ENCODE measurements at places on chromosomes 5 and 9.

DNA sequence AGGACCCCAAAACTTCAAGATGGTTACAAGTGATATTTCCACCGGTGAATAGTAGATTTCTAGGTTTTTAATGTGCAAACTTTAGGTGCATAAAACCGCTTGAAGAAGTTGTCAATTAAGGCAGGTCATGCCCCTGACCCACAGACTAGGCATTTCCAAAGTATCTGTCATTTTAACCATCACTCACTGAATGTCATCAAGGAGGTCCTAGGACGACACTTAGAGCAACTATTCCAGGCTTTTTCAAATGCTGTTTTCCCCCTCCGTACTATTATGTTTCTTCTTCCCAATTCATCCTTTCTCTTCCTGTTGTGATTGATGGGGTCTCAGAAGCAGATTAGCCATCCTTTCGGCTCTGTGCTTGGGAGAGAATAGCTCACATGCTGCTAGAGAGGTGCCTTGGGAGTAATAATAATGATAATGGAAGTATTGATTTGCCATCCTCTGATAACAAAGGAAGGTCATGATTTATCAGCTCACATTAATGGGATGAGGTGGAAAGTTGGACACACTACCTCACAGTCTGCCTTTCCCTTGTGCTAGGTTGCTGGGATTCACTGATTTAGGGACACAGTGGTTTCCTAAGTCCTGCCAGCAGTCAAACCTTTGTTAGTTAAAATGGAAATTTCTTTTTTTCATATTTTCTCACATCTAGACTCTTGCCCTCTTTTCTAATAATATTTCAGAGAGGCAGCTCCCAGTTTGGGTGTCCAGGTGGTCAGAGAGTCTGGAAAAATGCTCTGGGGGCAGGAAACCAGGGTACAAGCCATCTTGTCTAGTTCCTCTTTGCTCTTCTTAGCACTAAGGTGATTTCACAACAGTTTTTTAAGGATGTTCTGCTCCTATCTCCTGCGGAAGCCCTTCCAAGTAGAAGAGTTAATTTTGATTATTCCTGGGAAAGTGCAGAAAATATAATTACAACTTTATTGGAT, 67.0 kb downstream of the PTTG1 start:
- H3K4me3 ChIP-seq, result no peak overlapping the region
- DNase-seq, result no peak
- no peaks in the 10 kb centered on the region for H3K27me3 ChIP-seq
- no peaks in the 10 kb centered on the region for H3K36me3 ChIP-seq
- no peak overlapping the region for H3K27ac ChIP-seq

DNA sequence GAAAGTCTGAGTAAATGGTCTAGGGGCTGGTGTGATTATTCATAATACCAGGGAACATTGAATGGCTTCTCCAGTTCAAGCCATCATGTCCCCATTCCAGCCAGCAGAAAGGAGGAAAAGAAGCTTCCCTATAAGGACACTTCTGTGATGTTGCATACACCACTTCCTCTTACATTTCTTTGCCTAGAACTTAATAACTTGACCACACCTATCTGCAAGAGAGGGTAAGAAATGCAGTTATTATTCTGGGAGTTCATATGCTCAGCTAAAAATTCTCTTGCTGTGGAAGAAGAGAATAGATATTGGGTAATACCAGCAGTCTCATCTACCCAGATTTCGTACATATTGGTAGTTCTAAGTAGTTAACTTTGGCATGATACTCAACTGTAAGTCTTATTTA, 166.1 kb downstream of the SLC28A3 start:
- H3K27me3 ChIP-seq, result no peaks in the 10 kb centered on the region
- H3K36me3 ChIP-seq, result no peaks in the 10 kb centered on the region
- no peak overlapping the region for H3K4me3 ChIP-seq
- no peak for DNase-seq
- no peaks in the 10 kb centered on the region for H3K4me1 ChIP-seq
- H3K27ac ChIP-seq, result no peak overlapping the region

- peaks cover 2% of the 10 kb centered on the region for H3K36me3 ChIP-seq
- no peak for DNase-seq
- no peaks in the 10 kb centered on the region for H3K4me1 ChIP-seq
- no peak overlapping the region for H3K27ac ChIP-seq
- no peaks in the 10 kb centered on the region for H3K27me3 ChIP-seq
Observed at GRCh38 chr5:45507178-45507577, 189.0 kb downstream of the HCN1 start.

DNA sequence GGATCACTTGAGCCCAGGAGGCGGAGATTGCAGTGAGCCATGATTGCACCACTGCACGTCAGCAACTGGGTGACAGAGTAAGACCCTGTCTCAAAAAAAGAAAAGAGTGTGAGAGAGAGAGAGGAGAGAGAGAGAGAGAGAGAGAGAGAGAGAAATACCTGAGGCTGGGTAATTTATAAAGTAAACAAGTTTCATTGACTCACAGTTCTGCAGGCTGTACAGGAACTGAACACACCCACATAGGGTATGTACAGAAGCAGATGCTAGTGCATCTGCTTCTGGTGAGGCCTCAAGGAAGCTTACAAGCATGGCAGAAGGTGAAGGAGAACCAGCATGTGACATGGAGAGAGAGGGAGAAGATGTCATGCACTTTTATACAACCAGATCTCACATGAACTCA, 46.4 kb upstream of the CHD1 start:
- DNase-seq, result no peak
- H3K4me3 ChIP-seq, result no peak overlapping the region
- H3K27me3 ChIP-seq, result no peaks in the 10 kb centered on the region
- H3K27ac ChIP-seq, result no peak overlapping the region

DNA sequence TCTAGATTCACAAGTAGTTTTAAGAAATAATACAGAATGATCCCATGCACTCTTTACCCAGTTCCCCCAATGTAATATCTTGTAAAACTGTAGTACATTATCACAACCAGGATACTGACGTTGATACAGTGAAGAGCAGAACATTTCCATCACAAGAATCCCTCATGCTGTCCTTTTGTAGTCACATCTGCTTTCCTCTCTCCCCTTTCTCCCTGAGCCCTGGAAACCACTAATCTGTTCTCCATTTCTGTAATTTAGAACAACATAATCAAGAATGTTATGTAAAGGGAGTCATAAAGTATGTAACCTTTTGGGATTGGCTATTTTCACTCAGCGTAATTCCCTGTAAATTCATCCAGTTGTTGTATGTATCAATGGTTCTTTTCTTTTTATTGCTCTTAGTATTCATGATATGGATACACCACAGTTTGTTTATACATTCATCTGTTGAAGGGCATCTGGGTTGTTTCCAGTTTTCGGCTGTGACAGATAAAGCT, 61.1 kb downstream of the ERCC6L2 start:
- H3K27ac ChIP-seq, result no peak overlapping the region
- H3K4me3 ChIP-seq, result no peak overlapping the region
- H3K36me3 ChIP-seq, result peaks cover 14% of the 10 kb centered on the region
- DNase-seq, result no peak

- H3K27me3 ChIP-seq, result peaks cover 28% of the 10 kb centered on the region
- no peak for DNase-seq
- peaks cover 17% of the 10 kb centered on the region for H3K36me3 ChIP-seq
- no peak overlapping the region for H3K4me3 ChIP-seq
- H3K4me1 ChIP-seq, result no peaks in the 10 kb centered on the region
Observed at GRCh38 chr5:150945486-150945885, 40.7 kb upstream of the ZNF300 start.

DNA sequence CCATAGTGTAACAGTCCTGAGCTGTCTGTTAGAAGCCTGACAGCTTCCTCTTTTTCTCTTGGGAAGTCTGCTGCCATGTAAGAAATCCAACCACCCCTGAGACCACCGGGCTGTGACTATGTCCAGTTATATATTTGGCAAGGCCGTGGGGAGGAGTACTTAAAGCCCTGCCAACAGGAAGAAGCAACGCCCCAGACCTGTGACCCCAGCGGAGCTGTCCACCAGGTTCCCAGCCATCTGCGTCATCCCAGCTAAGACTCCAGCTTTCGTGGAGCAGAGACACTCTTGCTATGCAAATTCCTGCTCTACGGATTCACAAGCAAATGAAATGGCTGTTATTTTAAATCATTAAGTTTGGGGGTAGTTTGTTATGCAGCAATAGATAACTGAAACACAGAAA, 417.3 kb downstream of the TLE4 start:
- H3K27me3 ChIP-seq, result no peaks in the 10 kb centered on the region
- no peak for DNase-seq
- no peaks in the 10 kb centered on the region for H3K36me3 ChIP-seq
- no peak overlapping the region for H3K27ac ChIP-seq

DNA sequence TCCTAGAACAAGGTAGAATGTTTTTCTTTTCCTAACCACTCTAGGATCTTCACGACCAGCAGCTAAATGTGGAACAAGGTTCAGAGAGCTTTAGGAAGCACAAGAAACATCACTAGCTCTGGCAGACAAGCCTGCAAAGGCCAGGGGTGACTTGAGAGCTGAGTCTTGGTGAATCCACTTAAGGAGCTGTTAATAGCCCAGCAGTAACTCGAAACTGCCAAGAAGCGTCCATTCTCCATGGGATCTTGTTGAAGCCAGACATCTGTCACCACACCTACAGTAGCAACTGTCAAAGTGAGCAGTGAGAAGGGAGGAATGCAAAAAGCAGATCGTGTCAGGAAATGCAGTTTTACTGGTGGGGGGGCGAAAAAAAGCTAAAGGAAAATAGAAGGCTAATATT, 87.2 kb downstream of the ATPSCKMT start:
- no peak overlapping the region for H3K4me3 ChIP-seq
- H3K27me3 ChIP-seq, result peaks cover 13% of the 10 kb centered on the region
- H3K36me3 ChIP-seq, result peaks cover 3% of the 10 kb centered on the region
- H3K27ac ChIP-seq, result no peak overlapping the region
- no peaks in the 10 kb centered on the region for H3K4me1 ChIP-seq

- no peaks in the 10 kb centered on the region for H3K36me3 ChIP-seq
- DNase-seq, result no peak
- H3K4me3 ChIP-seq, result no peak overlapping the region
- no peaks in the 10 kb centered on the region for H3K4me1 ChIP-seq
- no peak overlapping the region for H3K27ac ChIP-seq
- peaks cover 14% of the 10 kb centered on the region for H3K27me3 ChIP-seq
Observed at GRCh38 chr9:88733651-88734421, 198.9 kb downstream of the NXNL2 start.

GRCh38 chr5:168114444-168115017, 176.9 kb upstream of the WWC1 start:
- no peaks in the 10 kb centered on the region for H3K36me3 ChIP-seq
- no peaks in the 10 kb centered on the region for H3K4me1 ChIP-seq
- DNase-seq, result peak; percentile 22
- H3K4me3 ChIP-seq, result no peak overlapping the region
- H3K27ac ChIP-seq, result no peak overlapping the region
- peaks cover 18% of the 10 kb centered on the region for H3K27me3 ChIP-seq

- no peaks in the 10 kb centered on the region for H3K36me3 ChIP-seq
- DNase-seq, result no peak
- H3K4me1 ChIP-seq, result peaks cover 67% of the 10 kb centered on the region
- H3K4me3 ChIP-seq, result peak overlapping the region; percentile 82
- no peaks in the 10 kb centered on the region for H3K27me3 ChIP-seq
Observed at GRCh38 chr9:4792054-4792571, 631 bp upstream of the RCL1 start.

GRCh38 chr9:20558566-20559016, 63.7 kb downstream of the MLLT3 start:
- peak overlapping the region; percentile 52 for H3K4me3 ChIP-seq
- no peaks in the 10 kb centered on the region for H3K27me3 ChIP-seq
- H3K36me3 ChIP-seq, result no peaks in the 10 kb centered on the region
- H3K4me1 ChIP-seq, result peaks cover 89% of the 10 kb centered on the region
- peak overlapping the region; percentile 88 for H3K27ac ChIP-seq
- DNase-seq, result peak; percentile 53

- no peak overlapping the region for H3K4me3 ChIP-seq
- peak overlapping the region; percentile 26 for H3K27ac ChIP-seq
- H3K27me3 ChIP-seq, result no peaks in the 10 kb centered on the region
- H3K36me3 ChIP-seq, result no peaks in the 10 kb centered on the region
- no peaks in the 10 kb centered on the region for H3K4me1 ChIP-seq
Observed at GRCh38 chr9:112726428-112726827, 8.5 kb upstream of the INIP start.

GRCh38 chr5:154086146-154086545, 47.4 kb downstream of the MFAP3 start:
- DNase-seq, result no peak
- H3K4me1 ChIP-seq, result no peaks in the 10 kb centered on the region
- H3K27me3 ChIP-seq, result no peaks in the 10 kb centered on the region
- H3K4me3 ChIP-seq, result no peak overlapping the region

- peak overlapping the region; percentile 45 for H3K27ac ChIP-seq
- H3K4me3 ChIP-seq, result no peak overlapping the region
- no peaks in the 10 kb centered on the region for H3K36me3 ChIP-seq
- peaks cover 47% of the 10 kb centered on the region for H3K4me1 ChIP-seq
Observed at GRCh38 chr5:156892223-156892622, 42.1 kb downstream of the PPP1R2B start.

- peaks cover 11% of the 10 kb centered on the region for H3K36me3 ChIP-seq
- no peaks in the 10 kb centered on the region for H3K27me3 ChIP-seq
- H3K27ac ChIP-seq, result no peak overlapping the region
- H3K4me3 ChIP-seq, result no peak overlapping the region
- DNase-seq, result peak; percentile 21
- H3K4me1 ChIP-seq, result peaks cover 8% of the 10 kb centered on the region
Observed at GRCh38 chr5:170070556-170071412, 34.9 kb upstream of the FOXI1 start.

GRCh38 chr5:33312571-33313549, 127.9 kb upstream of the TARS1 start:
- peaks cover 5% of the 10 kb centered on the region for H3K27me3 ChIP-seq
- H3K4me1 ChIP-seq, result no peaks in the 10 kb centered on the region
- no peak overlapping the region for H3K4me3 ChIP-seq

GRCh38 chr5:140246378-140247122, 56.4 kb downstream of the PFDN1 start:
- H3K36me3 ChIP-seq, result no peaks in the 10 kb centered on the region
- no peak for DNase-seq
- H3K27me3 ChIP-seq, result no peaks in the 10 kb centered on the region
- no peak overlapping the region for H3K27ac ChIP-seq

DNA sequence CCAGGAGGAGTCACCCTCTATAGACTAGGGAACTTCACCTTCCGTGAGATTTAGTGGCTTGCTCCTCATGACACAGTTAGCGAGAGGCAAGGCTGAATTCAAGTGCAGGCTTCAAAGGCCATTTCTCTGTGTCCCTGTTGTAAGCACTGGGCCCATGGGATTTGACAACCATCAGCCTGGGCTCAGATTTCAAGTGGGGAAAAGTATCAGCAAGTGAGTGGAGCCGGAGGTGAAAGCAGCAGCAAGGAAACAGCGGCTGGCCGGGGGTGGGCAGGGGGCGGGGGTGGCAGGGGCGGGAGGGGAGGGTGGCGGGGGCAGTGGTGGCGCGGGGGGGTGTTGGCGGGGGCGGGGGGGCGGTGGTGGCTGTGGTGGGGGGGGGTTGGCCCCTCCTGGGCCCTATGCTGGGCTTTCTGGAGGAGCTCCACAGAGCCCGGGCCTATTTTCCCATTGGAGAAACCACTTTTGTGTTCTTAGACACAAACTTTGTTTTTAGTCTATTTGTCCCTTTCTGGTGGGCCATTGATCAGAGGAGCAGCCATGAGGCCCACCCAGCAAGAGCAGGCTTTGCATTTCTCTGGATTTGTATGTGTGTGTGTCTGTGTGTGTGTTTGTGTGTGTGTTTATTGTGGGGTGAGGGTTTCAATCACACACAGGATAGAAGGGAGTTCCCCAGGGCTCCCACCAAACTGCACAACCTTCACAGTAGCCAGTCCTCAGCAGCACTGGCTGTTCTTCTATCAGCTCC, 165.4 kb upstream of the RAI14 start:
- H3K4me3 ChIP-seq, result no peak overlapping the region
